ENCODE measurements at places on chromosomes 5 and 9.

DNA sequence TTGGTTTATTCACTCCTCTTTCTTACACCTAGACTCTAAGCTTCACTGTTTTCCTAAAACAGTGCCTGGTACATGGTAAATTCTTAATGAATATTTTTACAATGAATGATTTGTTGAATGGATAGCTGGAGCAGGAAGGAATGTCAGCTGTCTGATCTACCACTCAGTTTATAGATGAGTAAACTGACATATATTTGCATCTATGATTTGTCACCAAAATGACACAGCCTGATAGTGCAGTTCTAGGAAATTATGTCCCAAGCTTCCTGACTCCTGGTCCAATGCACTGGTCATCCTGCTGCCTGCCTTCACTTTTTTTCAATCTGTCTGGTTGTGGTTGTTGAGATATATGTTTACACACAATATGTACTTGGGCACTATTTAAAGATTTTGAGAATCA, 651.7 kb upstream of the WWC1 start:
- no peak for DNase-seq

DNA sequence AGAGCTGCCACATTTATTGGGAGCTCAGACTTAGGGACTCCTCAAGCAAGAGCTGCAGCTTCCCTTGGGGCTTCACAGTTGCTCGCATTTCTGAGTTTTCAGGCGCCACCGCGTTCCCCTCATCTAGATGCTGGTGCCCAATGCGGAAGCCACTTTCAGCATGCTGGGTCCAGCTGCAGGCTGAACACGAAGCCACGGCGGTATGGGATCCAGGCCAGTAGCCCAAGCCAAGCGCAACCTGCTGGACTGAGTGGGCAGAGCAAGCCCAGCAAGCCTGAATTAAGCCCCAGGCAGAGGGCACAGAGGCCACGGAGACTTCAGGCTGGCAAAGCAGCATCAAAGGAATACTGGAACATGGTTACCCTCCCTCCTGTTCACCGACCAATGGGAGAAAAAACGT, 391.5 kb downstream of the HTR1A start:
- DNase-seq, result no peak

DNA sequence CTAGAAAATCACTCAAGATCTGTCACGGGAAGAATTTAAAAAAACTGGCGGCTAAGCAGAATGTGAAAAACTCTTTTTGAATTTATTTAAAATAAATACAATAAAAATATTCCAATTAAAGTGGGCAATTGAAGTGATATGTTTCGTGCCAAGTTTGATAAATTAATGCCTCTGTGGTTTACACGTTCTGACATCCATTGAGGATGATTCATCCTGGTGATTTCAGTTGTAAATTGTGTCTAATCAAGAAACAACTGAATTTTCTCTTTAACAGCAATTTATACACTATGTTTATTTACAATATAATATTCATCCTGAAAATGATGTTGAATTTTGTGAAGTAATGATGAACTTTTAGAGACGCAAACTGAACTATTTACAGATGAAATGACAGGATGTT, 21.0 kb upstream of the OSMR start:
- no peak for DNase-seq

DNA sequence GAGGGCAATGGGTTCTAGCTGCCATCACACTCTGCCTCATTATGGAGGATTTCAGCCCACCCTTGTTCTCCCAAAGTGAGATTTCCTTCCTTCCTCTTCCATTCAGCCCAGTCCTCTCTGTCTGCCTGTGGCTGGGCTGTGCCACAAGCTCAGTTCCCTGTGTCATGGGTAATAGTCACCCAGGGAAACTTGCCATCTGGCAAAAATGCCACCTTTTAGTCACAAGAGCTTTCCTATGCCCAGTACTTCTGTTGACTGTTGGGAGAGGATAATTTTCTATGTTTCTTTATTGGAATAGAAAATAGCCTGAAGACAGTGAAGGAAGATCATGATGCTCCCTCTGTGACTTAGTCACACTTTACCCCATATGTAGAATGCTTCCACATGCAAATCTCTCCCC, 71.4 kb downstream of the TLR4 start:
- no peak for DNase-seq

- no peak for DNase-seq
Observed at GRCh38 chr9:71253011-71253410, 131.6 kb upstream of the TRPM3 start.

GRCh38 chr9:24298912-24299311, 246.8 kb downstream of the IZUMO3 start:
- DNase-seq, result no peak

GRCh38 chr9:137084526-137084925, 2.3 kb upstream of the MAN1B1 start:
- no peak for DNase-seq

DNA sequence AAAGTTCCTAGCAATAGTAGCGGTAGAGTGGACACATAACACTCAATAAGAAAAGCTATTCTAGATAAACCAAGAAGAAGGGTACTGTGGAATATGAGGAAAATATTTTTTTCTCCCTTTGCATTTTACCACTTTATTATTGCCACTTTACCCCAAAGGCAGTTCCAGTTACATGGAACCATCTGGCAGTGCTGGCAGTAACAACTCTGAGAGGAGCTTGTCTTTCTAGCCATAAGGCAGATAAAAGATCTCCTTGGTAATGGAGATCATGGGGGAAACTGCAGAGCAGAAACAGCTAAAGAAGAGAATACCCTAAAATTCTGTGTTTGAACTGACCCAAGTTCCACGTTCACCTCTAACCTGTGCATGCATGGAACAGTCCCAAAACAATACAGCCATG, 38.5 kb downstream of the UBTD2 start:
- no peak for DNase-seq

GRCh38 chr5:94693845-94694370, 75.4 kb downstream of the SLF1 start:
- DNase-seq, result no peak

Data from activated T-cell treated with anti-CD3 and anti-CD28 coated beads, Interleukin-2, amount 50 U/mL, for 1 hour (primary cell).